CD4-positive, alpha-beta T cell treated with Interleukin-2 at 100 ng/mL for 4 hours (primary cell): ENCODE measurements at places on chromosomes 11 and 22.

- DNase-seq = no peak
Observed at GRCh38 chr11:1963864-1964263, 16.7 kb downstream of the MRPL23 start.

DNA sequence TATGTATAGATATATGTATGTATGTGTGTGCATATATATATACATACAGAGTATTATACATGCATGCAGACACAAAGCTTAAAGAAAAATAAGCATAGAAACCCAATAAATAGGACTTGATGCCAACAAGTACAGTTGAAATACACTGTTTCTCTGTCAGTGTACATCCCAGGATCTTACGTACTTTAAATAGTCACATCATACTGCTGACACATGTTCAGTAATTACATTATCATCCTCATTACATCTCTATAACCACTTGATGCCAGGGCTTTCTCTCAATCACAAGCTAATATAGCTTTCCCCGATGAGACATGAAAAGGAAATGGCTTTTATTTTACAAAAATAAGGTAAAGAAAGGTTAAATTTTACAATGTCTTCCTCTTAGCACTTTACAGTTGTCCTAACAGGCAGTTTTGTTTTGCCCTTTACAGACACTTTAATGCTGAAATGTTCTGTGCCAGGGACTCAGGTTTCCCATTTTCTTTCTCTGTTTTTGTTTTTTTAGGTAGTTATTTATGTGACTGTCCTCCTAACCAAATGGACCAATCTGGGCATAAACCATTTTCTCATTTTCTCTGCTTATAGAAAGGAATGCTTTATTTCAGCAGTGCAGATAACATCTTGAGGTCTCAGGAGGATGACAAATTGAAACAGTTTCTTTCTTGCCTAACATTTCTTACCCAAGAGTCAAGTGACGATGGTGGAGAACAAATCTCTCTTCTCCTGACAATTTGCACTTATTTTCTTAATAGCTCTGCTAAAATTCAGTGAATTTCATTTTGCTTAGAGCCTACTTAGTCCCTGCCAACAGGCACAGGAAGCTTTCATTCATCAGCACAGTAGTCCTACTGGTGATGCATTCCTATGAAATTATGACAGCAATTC lies 350.2 kb downstream of the TTC28 start:
- no peak for DNase-seq

DNA sequence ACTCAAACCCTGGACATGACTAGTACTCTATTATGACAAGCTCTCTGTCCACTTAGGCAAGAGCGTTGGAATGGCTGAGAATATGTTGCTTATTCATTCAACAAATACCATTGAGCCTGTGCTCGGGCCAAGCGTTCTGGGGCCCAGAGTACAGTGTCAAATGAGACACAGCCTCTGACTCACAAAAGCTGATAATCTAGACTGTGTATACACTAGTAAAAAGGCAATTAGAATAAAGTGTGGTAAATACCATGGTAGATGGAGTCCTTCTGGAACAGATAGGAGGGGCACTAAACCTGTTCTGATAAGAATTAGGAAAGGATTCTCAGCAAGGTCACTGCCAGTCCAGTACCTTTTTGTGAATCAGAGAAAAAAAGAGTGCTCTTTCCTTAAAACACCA lies 24.7 kb downstream of the KCNE3 start:
- no peak for DNase-seq

- DNase-seq = no peak
Observed at GRCh38 chr22:32764330-32765131, 37.0 kb upstream of the TIMP3 start.

- DNase-seq = no peak
Observed at GRCh38 chr11:60447070-60447469, 8.6 kb upstream of the MS4A1 start.

- no peak for DNase-seq
Observed at GRCh38 chr11:121614636-121615240, 162.0 kb upstream of the SORL1-AS1 start.

DNA sequence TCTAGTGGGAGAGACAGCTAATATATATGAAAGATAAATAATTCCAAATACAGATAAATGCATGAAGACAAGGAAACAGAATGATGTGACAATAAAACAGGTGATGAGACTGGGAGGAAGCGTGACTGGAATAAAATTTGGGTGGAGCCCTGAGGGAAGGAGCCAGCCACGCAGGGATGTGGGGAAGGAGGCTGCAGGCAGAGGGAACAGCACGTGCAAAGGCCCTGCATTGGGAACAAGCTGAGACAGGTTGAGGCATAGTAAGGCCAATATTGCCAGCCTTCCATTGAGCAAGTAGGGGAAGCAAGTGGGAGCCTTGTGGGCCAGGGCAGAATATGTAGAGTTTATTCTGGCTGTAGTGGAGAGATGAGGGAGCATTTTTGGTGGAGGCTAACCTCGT lies 107.5 kb upstream of the CRYBB3 start:
- no peak for DNase-seq

GRCh38 chr11:122093731-122094275 lies 22.2 kb downstream of the BLID start:
- DNase-seq = no peak

GRCh38 chr22:19571995-19572394 lies 47.8 kb upstream of the CLDN5 start:
- DNase-seq = no peak

GRCh38 chr22:27885977-27886842 lies 32.8 kb downstream of the PITPNB start:
- peak; percentile 53 for DNase-seq

DNA sequence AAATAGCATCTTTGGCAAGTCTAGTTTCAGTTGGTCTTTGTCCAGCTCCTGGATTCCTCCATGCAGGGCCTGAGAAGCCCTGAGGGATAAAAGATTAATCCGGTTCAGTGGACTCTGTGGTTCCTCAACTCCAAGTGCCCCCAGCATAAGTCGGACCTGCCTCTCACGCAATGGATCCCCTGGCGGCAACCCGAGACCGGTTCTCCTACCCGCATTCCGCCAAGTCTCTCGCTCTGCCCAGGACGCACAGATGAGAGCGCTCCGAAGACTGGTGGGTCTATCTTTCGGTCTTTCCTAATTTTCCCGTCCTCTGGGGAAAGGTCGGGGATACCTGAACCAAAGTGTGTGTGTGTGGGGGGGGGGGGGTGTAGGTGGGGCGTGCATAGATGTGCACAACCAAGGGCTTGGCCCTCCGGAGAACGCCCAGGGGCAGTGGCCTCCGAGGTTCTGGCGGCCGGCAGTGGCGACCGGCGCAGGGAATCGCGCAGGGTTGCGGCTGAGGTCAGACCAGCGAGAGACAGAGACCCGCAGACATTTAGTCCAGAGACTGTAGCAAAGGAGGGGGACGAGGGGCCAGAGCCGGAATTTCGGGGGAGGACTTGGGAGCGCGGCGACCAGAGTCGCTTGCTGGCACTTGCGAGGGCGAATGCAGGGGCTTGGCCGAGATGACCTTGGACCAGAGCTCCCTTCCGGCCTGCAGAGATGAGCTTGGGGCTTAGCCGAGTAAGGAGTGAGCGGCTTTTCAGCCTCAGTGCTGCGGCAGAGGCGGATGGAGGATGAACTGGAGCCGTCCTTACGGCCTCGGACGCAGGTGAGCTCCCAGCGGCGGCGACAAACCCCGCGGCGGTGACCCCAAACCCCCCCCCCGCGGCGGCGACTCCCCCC lies 712 bp upstream of the SLC2A11 start:
- DNase-seq = no peak
